ENCODE measurements at places on chromosomes 6 and 20.

GRCh38 chr6:76810286-76810685, 653.0 kb downstream of the HTR1B start:
- DNase-seq, result no peak

GRCh38 chr6:143742070-143742954, 64.5 kb downstream of the PHACTR2 start:
- DNase-seq, result no peak

- DNase-seq, result no peak
Observed at GRCh38 chr6:106560996-106561685, 68.2 kb downstream of the RTN4IP1 start.

- no peak for DNase-seq
Observed at GRCh38 chr20:57580478-57581201, 19.7 kb downstream of the PCK1 start.

GRCh38 chr20:32674362-32674789, 635 bp upstream of the C20orf203 start:
- peak; percentile 45 for DNase-seq

- no peak for DNase-seq
Observed at GRCh38 chr6:73983367-73983766, 287.4 kb downstream of the CD109 start.

- DNase-seq, result no peak
Observed at GRCh38 chr6:144315226-144315980, 30.3 kb downstream of the UTRN start.

DNA sequence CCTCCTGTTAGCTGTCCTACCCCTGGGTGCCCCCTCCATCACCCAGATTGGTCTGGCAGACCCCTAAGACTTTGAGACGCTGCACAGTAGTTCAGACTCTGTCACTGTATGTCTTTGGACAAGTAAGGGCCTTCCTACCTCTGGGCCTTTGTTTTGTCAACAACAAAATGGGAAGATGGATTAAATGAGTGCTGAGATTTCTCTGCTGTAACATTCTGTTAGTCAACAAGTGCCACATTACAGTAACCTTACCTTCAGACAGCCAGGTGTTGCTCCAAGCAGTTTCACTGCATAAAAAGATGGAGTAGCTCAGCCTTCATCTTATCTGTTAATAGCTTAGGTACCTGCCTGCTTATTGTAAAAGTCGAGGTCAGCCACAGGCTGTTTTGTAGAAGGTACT, 16.0 kb downstream of the CHMP4B start:
- no peak for DNase-seq

DNA sequence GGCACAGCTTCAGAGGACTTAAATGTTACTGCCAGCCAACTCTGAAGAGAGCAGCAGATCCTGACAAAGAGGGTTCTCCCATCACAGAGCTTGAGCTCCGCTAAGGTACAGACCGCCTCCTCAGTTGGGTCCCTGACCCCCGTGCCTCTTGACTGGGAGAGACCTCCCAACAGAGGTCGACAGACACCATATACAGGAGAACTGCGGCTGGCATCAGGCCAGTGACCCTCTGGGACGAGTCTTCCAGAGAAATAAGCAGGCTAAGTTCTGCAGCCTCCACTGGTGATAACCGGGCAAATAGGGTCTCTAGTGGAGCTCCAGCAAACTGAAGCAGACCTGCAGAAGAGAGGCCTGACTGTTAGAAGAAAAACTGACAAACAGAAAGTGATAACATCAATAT, 187.0 kb downstream of the CLVS2 start:
- no peak for DNase-seq

- DNase-seq, result no peak
Observed at GRCh38 chr6:130841128-130841728, 14.0 kb downstream of the SMLR1 start.

DNA sequence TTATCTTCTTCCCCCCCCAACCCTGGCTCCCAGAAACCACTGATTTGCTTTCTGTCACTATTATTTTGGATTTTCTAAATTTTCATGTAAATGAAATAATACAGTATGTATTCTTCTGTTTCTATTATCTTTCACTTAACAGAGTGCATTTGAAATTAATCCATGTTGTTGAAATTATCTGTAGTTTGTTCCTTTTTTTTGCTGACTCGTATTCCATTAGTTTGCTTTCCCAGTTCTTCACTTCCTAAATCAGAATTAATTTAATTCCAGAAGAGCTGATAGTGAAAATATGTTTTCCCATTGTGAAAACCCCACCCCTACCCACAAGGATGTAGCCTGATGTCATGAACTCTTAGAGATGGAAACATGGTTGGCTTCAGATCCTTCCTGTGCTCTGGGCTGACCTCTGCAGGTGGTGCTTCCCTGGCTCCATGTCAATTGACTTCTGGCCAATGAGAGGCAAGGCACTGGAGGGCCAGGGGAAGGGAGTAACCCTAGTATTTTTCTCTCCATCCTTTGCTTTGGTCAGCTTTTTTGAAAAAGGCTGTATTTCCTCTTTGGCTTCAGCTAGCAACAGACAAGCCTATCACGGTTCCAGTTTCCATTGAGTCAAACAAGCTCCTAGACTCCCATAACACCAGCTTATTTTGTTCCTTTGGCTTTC, 244.4 kb upstream of the HSF2 start:
- DNase-seq, result no peak

- no peak for DNase-seq
Observed at GRCh38 chr6:158631678-158632537, 12.6 kb downstream of the DYNLT1 start.

- DNase-seq, result no peak
Observed at GRCh38 chr6:158131926-158132325, 36.1 kb downstream of the SERAC1 start.

- no peak for DNase-seq
Observed at GRCh38 chr6:155498370-155498769, 42.7 kb upstream of the NOX3 start.

GRCh38 chr6:105992315-105992961, 93.7 kb upstream of the PRDM1 start:
- peak; percentile 83 for DNase-seq

DNA sequence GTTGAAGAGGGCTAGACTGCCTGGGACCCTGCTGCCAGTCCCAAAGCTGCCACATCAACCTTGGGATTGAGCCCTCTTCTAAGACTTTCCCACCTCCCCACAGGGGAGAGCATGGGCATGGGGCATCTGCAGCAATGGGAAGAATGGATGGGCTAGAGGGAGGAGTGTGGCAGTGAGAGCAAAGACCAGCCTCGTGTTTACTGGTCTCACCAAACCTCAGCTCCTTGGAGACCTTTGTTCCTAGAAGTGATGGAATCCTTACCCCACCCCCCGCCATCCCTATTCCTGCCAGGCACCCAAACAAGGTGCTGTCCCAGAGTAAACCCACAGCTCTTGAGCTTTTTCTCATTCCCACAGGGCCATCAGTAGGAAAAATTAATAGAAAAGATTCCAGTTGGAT, 20.0 kb upstream of the ARMC12 start:
- no peak for DNase-seq

DNA sequence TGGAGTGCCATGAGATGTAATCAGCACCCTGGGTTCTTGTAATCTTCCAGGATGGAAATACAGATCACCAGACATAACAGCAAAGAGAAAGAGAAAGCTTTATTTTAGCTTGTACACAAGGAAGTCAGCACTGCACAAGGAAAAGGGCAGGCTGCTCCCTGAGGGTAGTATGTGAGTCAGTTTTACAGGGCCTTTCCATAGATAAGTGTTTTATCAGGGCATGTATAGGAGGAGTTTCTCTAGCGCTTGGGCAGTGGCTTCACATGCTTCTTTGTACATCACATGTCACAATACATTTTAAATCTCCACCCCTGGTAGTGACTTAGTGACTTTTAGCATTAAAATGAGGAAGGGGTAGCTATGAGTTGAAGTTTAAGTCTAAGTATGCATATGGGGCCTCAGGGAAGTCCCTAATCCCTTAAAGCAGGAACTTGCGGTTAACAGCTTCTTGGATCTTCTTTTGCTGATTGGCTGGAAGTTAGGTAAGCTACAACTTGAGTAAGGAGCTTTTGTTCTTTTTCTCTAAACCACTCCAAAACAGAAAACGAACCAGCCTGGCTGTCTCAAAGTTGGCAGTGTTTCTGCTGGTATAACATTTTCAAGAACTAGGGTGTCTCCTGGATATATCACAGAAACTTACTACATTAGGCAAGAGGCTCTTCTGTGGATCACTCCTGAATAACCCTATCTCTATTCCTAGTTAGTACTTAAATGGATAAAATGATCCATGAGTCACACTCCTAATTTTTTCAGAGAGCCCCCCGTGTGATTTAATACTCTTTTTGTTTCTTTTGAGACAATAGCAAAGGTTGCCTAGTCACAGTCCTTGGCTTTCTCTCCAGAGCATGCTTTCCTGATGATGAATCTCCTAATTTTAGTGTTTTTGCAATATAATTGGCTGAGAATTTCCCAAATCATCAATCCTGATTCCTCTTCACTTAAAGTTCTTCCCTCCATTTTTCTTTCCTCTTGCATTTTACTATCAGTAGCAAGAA, 60.2 kb downstream of the MRAP2 start:
- no peak for DNase-seq

DNA sequence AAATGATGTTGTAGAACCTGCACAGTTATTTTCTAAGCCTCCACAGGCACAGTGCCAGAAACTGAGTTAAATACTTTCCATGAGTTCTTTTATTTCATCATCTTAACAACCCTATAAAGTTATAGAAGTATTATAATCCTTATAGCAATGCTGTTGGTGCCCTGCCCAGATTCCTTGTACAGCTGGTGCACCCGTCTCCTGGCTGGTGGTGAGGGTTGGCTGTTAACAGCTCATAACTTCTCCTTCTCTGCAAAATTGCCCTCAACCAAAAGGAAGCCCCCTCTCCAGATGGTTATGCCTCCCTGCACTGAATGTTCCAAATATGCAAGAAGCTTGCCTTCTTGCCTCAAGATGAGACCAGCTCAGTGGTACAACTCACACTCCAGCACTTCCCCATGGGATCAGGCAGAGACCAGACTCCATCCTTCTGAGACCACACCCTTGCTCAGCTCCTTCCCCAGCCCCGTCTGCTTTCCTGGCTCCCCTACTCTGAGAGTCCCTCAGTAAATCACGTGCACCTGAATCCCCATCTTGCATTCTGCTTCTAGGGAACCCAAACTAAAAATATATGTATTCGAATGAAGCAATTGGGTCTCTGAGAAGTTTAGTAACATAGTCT, 304.4 kb upstream of the PLCB4 start:
- no peak for DNase-seq

GRCh38 chr6:27700337-27700736, 211.9 kb downstream of the OR2B2 start:
- DNase-seq, result no peak

GRCh38 chr6:65531533-65531932, 175.5 kb downstream of the EYS start:
- no peak for DNase-seq

- no peak for DNase-seq
Observed at GRCh38 chr6:70221025-70221714, 81.7 kb downstream of the COL9A1 start.

DNA sequence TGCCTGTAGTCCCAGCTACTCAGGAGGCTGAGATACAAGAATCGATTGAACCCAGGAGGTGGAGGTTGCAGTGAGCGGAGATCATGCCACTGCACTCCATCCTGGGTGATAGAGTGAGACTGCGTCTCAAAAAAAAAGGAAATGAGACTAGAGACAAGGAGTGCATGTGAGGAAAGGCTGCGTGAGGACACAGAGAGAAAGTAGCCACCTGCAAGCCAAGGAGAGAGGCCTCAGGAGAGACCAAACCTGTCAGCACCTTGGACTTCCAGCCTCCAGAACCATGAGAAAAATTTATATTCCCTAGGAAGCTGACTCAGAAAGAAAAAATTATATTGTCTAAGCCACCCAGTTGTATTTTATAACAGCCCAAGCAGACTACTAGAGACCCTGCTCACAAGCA, 7.4 kb upstream of the BEND3 start:
- no peak for DNase-seq

DNA sequence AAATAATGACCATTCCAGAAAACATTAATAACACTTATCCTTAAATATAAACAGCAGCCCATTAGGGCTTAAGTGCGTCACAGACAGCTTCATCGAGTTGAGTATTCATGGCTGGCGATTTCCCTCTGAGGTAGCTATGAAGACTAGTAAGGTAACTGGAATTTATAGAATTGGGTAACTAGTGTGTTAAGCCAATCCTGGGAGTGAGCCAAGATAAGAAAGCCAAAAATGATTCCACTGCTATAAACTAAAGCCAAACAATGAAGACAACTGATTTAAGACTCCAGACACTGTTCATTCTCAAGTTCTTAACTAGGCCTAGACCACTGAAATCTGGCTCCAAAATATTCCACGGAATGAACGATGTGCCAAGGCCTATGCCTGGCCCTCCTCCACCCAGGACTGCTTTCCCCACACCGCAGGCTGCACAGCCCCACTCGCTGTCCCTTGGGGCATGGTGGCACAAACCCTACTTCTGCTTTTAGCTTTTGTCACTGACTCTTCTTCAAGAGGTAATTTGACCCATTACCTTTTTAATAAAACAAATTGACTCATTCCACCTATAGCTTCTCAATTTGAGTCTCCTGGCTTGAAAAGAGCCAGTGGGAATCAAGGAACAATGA, 66.0 kb downstream of the BLOC1S5 start:
- no peak for DNase-seq

DNA sequence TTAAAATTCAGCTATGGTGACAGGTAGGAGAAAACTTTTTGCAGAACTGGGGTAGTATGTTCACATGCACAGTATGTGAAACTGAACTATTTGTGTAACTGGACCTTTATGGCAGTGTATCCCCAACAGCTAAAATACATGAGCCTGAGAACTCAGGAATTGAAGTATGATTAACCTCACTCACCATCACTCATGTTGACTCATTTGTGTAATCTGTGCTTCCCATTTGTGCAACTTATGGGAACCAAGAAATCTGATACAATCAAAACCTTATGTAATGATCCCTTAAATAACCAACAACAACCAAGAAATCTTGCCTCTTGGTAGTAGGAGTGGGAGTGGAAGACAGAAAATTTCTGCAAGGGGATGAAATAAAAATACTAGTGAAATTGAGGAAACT, 674.9 kb downstream of the HDGFL1 start:
- no peak for DNase-seq

DNA sequence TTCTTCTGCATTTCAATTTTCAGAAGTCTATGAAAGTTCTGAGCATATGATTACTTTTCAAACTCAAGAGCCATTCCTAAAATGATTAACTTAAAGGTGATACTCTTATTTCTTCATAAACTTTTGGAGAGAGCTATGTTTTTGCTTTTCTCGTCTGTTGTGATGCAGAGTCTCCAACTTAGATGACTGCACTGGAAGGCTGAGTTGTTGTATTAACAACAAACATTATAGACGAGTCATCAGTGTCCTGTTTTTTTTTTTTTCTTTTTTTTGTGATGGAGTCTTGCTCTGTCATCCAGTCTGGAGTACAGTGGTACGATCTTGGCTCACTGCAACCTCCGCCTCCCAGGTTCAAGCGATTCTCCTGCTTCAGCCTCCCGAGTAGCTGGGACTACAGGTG, 101.9 kb downstream of the CD109 start:
- DNase-seq, result no peak

DNA sequence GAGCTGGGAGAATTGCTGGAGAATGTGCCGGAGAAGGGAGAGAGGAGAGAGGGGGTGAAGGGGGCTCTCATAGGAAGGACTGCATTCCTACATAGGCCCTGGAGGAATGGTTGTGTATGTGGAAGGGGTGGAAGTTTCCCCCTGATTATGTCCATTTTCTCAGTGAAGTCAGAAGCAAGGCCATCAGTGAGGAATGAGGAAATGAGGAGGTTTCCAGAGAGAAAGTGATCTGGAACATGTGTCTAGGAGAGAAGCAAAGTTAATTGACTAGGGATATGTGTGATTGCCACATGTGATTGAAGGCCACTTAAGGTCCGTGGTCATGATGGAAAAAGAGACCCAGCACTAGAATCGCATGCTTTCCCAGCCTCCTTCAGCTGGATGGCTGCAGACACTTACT, 42.3 kb downstream of the TBPL1 start:
- no peak for DNase-seq

GRCh38 chr6:29685718-29686326, 4.9 kb upstream of the ZFP57 start:
- DNase-seq, result no peak
